CD4-positive, alpha-beta memory T cell (primary cell): ENCODE measurements at places on chromosomes 3 and 15. TPM values are rescaled to one million over a fixed set of nuclear protein-coding genes. Genes with fewer than 3 reads are reported as not detected.

Gene SUSD5
- not detected for total RNA-seq

Gene EFCC1
- total RNA-seq = not detected

Gene PRR20G
- total RNA-seq = not detected

Gene CKMT1A
- not detected for total RNA-seq

DNA sequence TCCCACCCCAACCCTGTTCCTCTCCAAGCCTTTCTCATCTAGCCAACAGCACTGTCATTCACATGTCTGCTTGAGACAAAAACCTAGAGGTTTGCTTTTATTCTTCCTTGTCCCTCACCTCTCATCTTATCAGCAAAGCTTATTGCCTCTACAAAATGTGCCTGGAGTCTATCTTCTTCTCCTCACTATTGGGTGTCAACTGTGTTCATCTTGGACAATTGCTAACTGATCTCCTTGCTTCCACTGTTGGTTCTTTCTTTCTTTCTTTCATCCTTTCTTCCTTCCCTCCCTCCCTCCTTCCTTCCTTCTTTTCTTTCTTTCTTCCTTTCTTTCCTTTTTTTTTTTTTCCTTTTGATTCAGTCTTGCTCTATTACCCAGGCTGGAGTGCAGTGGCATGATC, 48.2 kb downstream of the FOXL2 start:
- no peak for DNase-seq

DNA sequence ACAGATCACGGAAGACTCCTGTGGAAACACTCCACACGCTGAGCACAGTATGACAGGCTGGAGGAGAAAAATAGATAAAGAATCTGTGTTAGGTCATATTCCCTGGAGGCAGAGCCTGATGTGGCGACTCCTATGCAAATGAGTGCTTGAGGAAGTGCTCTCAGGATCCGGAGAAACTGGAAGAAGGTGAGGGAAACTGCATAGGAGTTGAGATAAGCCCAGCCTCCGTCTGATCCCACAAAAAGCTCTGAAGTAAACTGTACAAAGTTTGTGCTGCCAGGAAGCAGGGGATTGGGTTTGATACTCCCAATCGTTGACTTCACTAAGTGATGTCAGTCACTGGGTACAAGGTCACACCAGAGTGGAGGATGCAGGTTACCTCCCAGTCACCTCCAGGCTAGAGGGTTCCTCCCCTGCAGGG, 33.4 kb downstream of the OSBPL10 start:
- no peak for DNase-seq

DNA sequence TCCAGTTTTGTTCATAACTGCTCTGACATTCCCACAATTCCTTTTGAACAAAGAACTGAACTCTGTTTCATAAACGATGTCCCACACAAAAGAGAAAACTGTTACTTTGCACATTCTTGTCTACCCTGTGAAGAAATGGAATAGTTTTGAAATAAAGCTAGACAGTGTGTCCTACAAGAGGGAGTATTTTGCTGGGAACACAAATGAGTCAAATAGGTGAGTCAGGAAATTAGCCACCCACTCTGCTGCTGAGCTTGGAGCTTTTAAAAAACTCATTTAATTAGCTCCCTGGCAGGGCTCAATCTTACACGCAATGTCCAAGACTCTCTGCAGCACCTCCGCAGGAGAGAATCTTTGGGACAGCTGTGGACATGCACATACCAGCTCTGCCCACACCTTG, 193.4 kb downstream of the SLC9A9 start:
- DNase-seq = no peak

DNA sequence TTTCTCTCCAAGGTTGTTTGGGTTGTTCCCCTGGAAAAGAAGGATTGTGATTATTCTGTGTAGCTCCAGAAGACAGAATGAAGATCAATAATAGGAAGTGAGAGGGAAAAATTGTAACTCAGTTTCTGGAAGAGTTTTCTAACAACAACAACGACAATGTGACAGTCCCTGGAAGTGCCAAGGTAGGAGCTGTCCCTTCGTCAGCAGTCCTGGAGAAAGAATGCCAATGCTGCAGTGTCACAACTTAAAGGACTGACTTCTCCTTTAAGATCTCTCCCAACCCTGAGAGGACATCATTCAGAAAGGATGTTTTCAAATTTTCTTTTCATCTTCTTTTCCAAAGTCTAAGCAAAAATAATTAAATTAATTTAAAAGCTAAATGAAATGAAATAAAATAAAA, 136.4 kb upstream of the GAP43 start:
- DNase-seq = no peak

- DNase-seq = no peak
These were observed 197.2 kb downstream of the VGLL3 start for GRCh38 chr3:86793786-86794185.
